ENCODE measurements at places on chromosomes 12 and 14.

DNA sequence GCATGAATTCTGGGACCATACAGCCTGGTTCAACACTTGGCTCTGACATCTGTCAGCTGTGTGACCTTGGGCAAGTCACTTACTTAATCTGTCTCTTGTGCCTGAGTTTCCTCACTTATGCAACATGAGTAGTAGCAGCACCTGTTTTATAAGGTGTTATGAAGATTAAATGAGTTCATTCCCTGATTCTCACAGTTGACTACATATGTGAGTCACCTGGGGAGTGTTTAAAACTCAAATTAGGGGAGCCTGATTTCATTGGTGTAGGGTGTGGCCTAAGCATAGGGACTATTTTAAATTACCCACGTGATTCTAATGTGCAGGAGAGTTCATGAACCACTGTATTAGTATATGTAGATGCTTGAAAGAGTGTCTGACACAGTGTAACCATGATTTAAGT is 36.7 kb upstream of the TMEM233 start:
- no peak for DNase-seq

- no peak for DNase-seq
Observed at GRCh38 chr14:36208690-36209278, 32.3 kb upstream of the PTCSC3 start.

DNA sequence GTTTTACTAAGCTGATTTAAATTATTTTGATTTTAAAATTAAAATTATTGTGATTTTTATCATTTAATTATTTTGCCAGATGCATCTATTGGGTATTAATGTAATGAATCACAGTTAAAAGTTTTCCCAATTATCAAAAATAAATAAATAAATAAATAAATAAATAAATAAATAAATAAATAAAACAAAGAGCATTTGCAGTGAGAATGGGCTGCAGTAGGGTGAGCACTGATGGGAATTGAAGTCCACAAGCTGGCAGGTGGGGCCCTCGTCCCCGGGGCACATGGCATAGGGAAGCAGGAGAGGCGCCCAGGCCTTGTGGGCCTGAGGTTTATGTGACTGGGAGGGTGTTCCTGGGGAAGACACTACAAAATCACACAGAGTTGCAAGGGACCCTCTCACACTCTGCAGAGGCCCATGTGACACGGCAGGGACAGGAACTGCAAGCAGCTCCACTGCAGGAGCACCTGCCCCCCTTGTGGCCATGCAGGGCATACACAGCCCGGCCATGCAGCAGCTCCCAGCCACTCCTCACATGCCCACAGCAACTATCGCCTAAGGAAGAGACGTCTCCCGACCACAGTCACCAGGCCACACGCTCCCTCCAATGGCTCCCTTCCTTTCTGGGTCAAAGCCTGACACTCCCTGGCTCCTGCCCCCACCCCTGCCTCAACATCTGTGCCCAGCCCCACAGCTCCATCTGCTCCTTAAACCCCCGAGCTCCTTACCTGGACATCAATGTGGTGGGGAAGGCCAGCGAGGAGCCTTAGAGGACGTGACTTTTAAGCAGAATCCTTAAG is 256.3 kb upstream of the SFSWAP start:
- no peak for DNase-seq

DNA sequence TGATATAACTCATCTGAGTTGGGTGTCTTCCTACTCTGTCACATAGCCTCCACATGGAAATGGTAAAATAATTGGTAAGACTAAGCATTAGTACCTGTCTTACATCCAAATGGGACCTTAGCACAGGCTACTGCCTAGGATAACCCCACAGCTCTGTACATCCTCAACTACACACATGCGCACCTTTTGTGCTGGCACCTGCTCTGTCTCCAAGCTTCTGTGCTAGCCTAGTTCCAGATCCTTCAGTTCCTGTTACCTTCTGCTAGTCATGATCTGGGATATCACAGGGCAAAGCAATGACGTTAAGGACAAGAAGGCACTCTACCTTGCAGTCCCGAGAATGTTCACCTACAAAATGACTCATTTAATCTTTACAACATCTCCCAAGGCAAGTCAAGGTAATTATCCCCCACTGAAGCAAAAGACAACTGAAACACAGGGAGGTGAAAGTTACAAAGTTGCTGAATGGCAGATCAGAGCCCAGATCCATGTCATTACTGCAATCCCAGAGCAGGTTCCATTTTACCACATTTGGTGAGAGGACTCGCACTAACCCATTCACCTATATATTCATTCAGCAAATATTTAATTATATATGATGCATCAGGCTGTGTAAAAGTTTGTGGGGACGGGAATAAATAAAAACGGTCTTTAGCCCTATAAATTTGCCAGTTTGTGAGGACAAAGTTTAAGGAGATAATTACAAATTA is 61.7 kb downstream of the PPM1H start:
- no peak for DNase-seq

DNA sequence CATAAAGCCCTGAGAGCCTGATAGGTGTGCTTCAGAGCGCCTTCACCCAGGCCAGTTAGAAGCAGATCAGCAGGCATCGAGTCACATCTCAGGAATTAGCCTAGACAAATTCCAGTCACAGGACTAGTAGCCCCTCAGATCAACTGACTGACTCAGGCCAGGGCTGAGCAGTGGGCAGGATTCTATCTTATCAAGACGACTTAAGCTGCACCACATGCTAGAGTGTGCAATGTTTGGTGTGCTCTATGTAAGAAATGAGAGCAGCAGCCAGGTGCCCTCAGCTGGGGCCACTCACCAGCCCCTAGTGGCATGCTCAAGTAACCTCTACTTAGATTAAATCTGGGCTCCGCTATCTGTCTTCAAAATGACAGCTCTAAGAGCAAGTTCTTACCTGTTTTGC is 19.7 kb upstream of the NGB start:
- DNase-seq: no peak

DNA sequence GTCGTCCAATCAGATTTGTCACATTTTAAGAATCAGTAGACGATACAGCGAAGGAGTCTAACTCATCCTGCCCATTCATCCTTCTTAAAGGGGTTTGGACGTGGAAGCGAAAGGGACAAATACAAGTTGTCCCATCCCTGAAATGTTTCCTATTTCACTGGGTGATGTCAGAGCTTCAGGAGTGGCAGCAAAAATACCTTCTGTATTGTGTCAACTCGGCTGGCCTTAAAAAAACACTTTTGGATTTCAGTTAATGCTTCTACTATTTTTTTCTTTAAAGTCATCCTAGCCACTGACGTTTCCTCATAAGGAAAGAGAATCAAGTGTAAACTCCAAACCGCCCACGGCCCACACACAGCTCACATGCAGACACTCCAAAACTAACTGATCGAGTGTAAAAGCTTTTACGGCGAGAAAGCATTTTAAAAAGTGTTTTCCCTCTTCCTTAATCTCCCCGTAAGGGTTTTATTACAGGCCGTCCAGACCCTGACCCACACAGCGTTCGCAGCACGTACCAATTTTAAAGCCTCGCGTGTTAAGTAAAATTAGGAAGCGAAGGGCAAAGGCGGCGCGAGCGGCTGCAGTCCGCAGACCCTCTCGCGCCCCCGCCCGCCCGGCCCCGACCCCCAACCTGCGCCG is 593 bp downstream of the CFL2 start:
- peak; percentile 20 for DNase-seq

DNA sequence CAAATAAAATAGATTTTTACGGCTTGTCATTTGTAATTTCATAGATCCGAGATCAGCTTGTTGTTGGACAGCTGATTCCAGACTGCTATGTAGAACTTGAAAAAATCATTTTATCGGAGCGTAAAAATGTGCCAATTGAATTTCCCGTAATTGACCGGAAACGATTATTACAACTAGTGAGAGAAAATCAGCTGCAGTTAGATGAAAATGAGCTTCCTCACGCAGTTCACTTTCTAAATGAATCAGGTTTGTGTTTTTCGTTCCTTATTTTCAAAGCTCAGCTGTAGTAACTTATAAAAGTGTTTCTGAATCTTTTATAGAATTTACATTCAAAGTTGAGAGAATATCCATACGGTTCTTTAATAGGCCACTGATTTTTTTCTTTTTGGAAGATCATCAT is 89.1 kb downstream of the LRRK2 start:
- no peak for DNase-seq

GRCh38 chr14:105767315-105767714 is 240.9 kb downstream of the TMEM121 start:
- no peak for DNase-seq

- no peak for DNase-seq
Observed at GRCh38 chr12:120220838-120221575, 20.1 kb upstream of the RPLP0 start.

DNA sequence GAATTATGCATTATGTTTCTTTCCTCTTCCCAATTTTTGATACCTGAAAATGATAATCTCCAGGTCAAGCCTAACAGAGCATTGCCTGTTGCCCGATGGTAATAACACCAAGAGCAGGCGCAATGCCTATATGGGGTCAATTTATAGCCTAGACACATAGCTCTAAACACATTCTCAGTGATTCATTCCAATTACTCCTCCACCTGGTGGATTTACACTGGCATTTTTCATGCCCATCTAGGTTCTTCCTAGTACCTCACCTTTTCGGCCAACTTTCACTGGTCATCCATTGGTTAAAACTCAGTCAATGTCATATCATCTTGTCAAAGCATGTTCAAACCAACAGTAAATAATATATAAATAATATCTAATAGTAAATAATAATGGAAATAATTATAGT is 53.1 kb downstream of the EIF2S3B start:
- no peak for DNase-seq

DNA sequence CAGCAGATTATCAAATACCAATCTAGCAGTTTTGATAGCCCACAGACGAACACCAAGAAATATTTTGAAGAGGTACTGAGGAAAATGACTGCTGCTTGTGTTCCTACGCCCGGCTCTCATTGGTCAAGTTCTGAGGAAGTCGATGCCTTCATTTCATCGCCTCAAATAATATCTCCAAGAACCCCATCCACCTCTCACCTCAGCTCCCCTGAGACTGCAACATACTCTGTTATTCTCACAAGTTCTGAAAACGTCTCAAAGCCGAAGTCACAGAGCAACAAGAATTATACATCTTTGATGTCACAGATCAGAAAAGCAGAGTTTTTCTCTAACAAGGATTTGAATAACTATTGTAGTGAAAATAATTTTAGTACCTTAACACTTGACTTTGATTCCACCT is 55.5 kb upstream of the BCAT1 start:
- DNase-seq: no peak

DNA sequence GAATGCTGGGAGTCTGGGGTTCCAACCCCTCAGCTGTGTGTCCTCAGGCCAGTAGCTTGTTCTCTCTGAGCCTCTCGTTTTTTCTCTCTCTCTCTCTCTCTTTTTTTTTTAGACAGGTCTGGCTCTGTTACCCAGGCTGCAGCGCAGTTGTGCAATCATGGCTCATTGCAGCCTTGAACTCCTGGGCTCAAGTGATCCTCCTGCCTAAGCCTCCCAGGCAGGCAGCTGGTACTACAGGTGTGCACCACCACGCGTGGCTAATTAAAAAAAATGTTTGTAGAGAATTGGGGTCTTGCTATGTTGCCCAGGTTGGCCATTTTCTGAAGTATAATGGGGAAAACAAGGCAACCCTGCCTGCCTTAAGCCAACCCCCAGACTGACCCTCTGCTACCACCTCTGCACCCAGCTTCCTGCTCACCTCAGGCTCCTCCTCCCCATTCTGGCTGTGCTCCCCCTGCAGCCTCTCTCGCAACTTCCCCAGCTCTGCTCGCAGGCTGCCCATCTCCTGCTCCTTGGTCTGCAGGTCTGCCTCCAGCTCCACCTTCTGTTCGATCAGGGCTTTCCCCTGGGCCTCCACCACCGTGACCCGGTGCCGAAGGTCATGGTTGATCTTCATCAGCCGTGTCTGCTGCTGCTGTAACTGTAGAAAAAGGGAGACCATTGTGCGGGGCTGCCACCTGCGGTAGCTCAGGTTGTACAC is 35.2 kb downstream of the RILPL1 start:
- no peak for DNase-seq

DNA sequence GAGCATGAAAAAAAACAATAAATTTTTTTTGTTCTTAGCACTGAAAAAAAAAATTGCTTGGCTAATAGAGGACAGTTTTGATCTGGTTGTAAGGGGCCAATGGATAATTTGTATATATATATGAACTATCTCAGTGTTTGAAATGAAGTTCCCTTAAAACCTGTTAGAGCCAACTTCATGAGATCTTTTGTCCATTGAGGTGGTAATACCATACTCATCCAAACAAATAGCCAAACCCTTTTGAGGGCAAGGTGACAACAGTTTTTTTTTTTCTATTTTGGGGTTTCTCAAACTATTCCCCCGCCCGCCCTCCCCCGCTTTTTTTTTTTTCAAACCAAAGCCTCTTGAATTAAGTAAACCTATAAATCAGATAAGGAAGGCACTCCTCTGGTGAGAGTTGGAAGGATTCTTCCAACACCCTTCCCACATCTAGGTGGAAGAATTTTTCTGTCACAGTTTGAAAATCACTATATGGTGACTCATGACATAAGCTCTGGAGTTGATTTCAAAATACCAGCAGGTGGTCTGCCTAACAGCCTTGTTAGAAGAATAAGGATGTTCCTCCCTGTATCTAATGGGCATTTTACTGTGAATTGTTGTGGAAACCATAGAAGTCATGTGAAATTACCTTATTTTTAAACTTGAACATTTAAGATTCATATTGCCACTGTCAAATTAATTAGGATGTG is 10.2 kb downstream of the ARHGAP5 start:
- no peak for DNase-seq

DNA sequence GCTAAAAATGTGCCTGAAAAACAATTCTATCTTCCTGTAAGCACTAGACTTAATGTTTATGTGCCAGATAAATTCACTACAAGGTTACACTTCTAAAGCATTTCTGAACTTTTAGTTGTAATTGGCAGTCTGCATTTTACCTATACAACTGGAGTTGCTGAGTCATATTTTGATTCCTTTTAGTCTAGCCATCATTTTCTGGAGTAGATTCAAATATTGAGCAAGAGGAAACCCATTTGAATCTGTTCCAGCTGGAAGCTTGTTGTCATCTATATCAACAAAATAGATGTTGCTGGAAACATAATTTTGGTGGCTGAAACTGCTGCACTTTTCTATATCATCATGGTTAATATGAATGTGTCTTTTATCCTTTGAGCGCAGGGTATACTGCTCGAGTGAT is 122.2 kb upstream of the CCDC175 start:
- DNase-seq: no peak

DNA sequence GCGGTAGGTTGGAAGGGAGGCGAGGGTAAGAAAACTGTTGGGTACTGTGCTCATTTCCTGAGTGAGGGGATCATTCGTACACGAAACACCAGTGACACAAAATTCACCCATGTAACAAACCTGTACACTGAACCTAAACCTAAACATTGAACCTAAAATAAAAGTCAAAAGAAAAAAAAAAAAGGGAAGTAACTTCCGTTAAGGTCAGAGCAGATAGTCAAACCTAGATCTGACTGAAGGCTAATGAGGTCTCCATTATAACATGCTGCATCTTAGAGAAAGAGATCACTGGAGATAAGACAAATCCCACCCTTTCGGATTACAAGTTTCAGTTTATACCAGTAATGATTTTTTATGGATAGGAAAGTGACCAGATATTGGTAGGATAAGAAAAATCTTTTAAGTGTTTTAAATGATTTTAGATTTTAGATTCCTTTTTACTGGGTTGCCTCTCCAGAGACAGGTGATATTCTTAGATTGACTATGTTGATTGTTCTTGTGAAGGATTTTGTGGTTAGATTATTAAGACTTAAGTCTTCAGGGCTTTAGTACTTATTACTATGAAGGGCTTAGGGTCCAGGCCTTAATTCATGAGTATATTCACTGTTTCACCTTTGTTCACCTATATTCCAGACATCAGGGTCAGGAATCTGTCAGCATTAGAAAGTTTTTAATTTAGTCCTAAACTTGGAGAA is 11.2 kb upstream of the NCKAP1L start:
- DNase-seq: no peak

GRCh38 chr12:108483213-108484059 is 31.6 kb upstream of the FICD start:
- DNase-seq: no peak

- no peak for DNase-seq
Observed at GRCh38 chr14:67442139-67442906, 30.4 kb upstream of the PLEK2 start.
